Heart right ventricle (tissue), 16 donors: ENCODE measurements at places on chromosomes 3 and 15. TPM values are rescaled to one million over a fixed set of nuclear protein-coding genes. Genes with fewer than 3 reads are reported as not detected.

GRCh38 chr3:43773273-43774094 is 82.7 kb downstream of the ABHD5 start:
- H3K27me3 ChIP-seq, result no peaks in the 10 kb centered on the region
- no peak overlapping the region for H3K4me3 ChIP-seq
- H3K4me1 ChIP-seq, result peaks cover 27% of the 10 kb centered on the region

DNA sequence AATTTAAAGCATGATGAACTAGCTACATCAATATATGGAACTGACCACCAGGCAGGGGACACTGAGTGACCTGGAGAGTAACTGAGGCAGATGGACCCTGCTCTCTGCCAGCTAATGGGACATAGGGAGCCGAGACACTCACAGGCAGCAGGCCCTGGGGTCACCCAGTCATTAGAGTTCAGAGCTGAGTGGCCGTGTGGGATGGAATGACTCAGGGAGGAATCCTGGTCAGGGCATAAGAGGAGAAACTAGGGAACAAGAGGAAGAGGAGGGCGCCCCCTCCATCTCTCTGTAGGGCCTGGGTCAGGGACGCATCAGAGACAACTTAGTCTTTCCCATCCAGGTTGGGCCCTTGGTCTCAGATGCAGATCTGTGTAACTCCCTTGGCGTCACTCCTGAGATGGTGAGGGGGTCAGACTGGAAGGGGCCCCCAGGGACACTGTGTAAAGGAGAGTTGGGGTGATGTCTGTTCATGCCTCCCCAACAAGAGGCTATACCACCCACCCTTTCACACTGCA is 39.8 kb downstream of the CCDC12 start:
- DNase-seq, result no peak
- H3K27ac ChIP-seq, result peak overlapping the region; percentile 87
- no peaks in the 10 kb centered on the region for H3K27me3 ChIP-seq
- H3K4me1 ChIP-seq, result peaks cover 83% of the 10 kb centered on the region
- no peaks in the 10 kb centered on the region for H3K36me3 ChIP-seq

Gene PYGO1
- polyA plus RNA-seq, result 0.81 TPM

GRCh38 chr3:100719136-100719535 is 9.8 kb downstream of the TFG start:
- H3K4me3 ChIP-seq, result no peak overlapping the region
- no peak for DNase-seq
- H3K4me1 ChIP-seq, result peaks cover 16% of the 10 kb centered on the region
- no peaks in the 10 kb centered on the region for H3K36me3 ChIP-seq

GRCh38 chr3:132399054-132399929 is 18.0 kb upstream of the DNAJC13 start:
- peak; percentile 20 for DNase-seq
- no peaks in the 10 kb centered on the region for H3K36me3 ChIP-seq
- H3K27ac ChIP-seq, result no peak overlapping the region
- no peak overlapping the region for H3K4me3 ChIP-seq
- H3K27me3 ChIP-seq, result no peaks in the 10 kb centered on the region
- H3K4me1 ChIP-seq, result no peaks in the 10 kb centered on the region

DNA sequence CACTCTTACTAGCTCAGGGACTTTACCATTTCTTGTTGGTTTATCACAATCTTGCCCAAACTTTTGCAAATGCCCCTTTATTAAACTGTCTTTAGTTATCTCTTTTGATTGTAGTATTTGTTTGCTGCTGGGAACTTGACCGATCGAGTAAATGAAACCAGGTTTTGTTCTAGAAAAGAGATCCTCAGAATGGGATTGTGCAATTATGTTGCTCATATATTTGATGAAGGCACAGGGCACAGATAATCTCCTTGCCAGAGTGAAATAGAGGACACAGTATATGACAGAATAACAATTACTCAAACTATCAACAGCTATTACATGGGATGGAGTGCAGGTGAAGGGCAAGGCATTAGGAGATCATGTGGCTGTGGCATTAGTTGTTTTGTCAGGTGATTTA is 216.6 kb upstream of the RASGRP1 start:
- no peaks in the 10 kb centered on the region for H3K27me3 ChIP-seq
- H3K27ac ChIP-seq, result no peak overlapping the region
- no peaks in the 10 kb centered on the region for H3K4me1 ChIP-seq
- DNase-seq, result no peak
